ENCODE measurements at places on chromosomes 3 and 15. TPM values are rescaled to one million over a fixed set of nuclear protein-coding genes. Genes with fewer than 3 reads are reported as not detected.

The BFSP2 gene
- total RNA-seq = not detected

- no peak for DNase-seq
Measured at GRCh38 chr3:61565569-61565968, 4.2 kb downstream of the PTPRG start.

DNA sequence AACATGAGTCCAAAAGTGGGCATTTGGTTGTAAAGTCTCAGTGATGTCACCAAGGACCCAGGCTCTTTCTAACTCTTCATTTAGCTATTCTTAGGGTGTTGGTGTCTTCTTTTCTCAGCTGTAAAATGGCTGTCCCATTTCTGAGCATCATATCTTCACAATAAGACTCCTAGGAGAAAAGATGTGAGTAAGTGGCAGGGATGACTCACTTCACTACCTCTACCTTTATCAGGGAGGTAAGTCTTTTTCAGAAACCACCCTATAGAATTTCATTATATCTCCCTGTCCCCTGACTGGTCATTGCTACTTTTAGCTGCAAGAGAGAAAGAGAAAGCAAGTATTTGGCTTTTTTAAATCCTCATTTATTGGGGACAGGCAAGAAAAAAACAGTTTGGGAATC lies 300.2 kb upstream of the RBMS3 start:
- DNase-seq = no peak

The SYNPR gene
- not detected for total RNA-seq

GRCh38 chr15:92040350-92040749 lies 186.8 kb downstream of the SLCO3A1 start:
- no peak for DNase-seq

- no peak for DNase-seq
Measured at GRCh38 chr3:151120409-151120808, 34.9 kb downstream of the MED12L start.

DNA sequence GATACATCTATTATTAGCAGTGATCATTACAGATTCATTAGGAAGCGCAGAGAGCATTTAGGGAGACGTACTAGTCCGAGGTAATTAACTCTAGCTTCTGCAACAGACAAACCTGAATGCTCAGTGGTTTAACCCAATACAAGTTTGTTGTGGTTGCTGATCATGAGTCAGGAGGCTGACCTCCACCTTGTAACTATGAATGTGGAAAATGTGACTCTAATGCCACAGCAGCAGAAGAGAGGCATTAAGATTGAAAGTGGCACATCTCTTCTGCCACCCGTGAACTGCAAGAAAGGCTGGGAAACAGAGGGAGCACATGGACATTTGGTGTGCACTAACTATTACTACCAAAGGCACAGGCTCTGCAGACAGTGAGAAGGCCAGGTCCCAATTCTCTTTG lies 71.2 kb upstream of the C3orf80 start:
- DNase-seq = no peak

GRCh38 chr3:76039431-76039830 lies 254.1 kb upstream of the ZNF717 start:
- no peak for DNase-seq

GRCh38 chr3:52792961-52793695 lies 1.5 kb upstream of the ITIH3 start:
- no peak for DNase-seq

- no peak for DNase-seq
Measured at GRCh38 chr3:186261638-186262037, 100.4 kb downstream of the DGKG start.

- DNase-seq = peak; percentile 68
Measured at GRCh38 chr15:31870328-31871165, 159.8 kb upstream of the CHRNA7 start.
